Renal cortex interstitium (tissue), 15 donors: ENCODE measurements at places on chromosomes 7 and 10.

GRCh38 chr7:150791304-150791703 is 8.9 kb downstream of the TMEM176B start:
- DNase-seq, result no peak

- DNase-seq, result no peak
These were observed 10.8 kb downstream of the SRPK2 start for GRCh38 chr7:105377903-105378302.

- DNase-seq, result no peak
These were observed 332.7 kb upstream of the PFKP start for GRCh38 chr10:2734603-2735002.

- peak; percentile 17 for DNase-seq
These were observed 386.8 kb upstream of the POT1 start for GRCh38 chr7:125316466-125316865.

DNA sequence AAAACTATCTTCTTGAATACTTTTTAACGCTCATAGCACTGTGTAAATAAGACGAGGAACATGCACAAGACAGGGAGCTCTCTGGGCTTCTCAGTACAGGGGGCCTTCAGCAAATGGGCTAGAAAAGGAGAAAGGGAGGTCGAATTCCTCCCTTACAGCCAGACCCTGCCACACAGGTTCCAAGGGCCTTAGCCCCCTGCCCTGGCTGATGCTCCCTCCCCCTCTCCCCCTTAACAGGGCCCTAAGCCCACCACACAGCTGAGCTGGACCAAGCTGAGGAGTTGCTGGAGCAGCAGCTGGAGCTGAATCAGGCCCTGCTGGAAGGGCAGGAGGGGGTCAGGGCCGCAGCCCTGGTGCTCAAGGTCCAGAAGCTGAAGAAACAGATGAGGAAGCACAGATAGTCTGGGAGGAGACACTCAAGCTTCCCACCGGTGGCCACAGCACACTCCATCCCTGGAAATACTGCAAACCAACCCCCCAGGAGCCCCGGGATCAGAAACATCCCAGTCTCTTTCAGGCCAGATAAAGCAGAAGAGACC is 153.9 kb downstream of the SNX13 start:
- DNase-seq, result no peak

DNA sequence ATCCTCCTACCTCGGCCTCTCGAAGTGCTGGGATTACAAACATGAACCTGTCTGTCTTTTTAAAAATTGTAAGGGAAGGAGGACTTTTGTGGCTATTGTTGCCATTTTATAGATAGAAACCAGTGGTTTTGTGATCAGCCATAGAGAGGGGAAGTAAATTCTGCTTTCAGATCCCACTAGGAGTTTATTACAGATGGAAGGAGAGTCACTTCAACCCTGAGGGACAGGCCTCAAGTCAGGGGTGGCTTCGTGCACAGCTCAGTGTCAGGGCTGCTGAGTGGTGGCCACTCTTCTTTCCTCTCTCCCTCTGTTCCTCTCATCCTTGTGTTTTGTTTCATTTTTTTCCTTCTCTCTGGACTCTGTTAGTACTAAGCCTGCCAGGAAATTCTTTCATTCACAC is 60.8 kb downstream of the OGDH start:
- DNase-seq, result no peak

- DNase-seq, result no peak
These were observed 24.4 kb upstream of the C10orf67 start for GRCh38 chr10:23368816-23369640.

DNA sequence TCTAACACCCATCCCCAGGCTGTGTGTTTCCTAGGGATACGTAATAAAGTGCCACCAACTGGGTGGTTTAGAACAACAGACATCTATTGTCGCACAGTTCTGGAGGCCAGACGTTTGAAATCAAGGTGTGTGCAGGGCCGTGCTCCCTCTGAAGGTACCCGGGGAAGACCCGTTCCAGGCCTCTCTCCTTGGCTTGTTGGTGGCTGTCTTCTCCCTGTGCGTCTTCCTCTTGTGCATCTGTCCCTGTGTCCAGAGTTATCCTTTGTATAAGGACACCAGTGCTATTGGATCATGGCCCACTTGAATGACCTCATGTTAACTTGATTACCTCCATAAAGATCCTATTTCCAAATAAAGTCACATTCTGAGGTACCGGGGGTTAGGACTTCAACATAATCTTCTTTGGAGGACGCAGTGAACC is 15.6 kb downstream of the GRK5 start:
- no peak for DNase-seq

DNA sequence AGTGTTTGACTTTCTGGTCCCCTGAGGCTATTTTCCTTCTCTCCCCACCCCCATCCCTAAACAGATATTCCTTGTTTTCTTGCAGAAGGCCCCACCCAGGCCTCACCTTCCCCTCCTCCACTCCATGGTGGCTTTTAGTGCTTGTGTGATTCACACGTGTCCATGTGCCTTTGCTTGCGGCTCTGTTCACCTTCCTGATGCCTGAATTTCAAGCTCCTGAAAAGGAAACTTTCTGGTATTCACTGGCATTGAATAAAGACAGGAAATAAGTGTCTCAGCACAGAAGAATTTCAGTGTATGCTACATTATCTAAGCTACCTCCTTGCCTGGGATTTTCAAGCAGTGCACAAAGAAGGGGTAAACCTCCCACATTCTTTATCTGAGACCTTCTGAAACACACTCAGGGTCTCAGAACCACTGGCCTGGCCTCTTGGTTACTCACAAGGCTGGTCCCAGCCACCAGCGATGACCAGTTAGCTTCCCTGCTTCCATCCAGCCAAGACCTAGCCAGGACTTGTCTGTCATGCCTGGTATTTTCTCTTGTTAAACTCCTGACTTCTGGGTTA is 17.2 kb upstream of the UBE2H start:
- DNase-seq, result no peak

- DNase-seq, result no peak
These were observed 573 bp downstream of the TFR2 start for GRCh38 chr7:100640517-100641440.

GRCh38 chr7:145065473-145065872 is 229.6 kb upstream of the TPK1 start:
- no peak for DNase-seq

DNA sequence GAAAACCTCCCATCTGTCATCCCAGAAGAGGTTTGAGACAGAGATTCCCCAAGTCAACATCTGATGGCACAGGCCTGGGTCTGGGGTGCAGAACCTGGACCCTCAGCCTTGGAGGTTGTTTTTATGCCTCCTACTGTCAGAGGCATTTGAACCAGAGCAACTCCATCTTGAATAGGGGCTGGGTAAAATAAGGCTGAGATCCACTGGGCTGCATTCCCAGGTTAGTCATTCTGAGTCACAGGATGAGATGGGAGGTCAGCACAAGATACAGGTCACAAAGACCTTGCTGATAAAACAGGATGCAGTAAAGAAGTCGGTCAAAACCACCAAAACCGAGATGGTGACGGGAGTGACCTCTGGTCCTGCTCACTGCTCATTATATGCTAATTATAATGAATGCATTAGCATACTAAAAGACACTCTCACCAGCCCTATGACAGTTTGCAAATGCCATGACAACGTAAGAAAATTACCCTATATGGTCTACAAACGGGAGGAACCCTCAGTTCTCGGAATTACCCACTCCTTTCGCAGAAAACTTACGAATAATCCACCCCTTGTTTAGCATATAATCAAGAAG is 92.0 kb downstream of the ITGA8 start:
- DNase-seq, result no peak

- no peak for DNase-seq
These were observed 5.5 kb upstream of the OPN4 start for GRCh38 chr10:86648704-86649427.

DNA sequence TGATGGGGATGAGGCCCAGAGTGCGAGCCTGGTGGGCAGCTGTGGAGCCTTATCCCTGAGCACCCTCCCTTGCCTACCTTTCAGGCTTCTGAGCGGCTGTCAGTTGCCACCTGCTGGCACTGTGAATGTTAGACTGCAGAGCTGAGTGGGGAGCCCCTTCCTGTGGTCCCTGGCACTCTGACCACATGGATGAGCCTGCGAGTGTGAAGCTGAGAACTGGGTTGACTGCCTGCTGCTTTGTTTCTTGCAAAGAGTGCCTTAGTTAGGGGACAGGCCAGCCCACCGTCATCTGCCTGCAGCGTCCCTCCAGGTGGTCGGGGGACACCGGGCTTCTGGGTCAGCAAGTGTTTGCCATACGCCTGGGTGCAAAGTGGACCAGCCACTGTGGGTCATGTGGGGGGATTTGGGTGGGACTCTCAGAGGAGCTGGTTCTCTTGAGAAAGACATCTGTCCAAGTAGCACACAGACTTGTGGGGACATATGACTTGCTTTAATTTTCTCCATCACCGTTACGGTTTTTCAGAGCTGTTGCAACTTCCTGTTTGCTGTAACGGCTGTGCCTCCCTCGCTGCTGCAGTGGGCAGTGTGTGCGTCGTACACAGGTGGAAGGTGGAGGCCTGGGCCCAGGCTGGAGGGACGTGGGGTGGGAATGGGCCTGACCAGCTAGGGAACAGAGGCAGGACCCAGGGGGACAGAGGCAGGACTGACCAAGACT is 13.7 kb downstream of the INPP5A start:
- DNase-seq, result no peak

DNA sequence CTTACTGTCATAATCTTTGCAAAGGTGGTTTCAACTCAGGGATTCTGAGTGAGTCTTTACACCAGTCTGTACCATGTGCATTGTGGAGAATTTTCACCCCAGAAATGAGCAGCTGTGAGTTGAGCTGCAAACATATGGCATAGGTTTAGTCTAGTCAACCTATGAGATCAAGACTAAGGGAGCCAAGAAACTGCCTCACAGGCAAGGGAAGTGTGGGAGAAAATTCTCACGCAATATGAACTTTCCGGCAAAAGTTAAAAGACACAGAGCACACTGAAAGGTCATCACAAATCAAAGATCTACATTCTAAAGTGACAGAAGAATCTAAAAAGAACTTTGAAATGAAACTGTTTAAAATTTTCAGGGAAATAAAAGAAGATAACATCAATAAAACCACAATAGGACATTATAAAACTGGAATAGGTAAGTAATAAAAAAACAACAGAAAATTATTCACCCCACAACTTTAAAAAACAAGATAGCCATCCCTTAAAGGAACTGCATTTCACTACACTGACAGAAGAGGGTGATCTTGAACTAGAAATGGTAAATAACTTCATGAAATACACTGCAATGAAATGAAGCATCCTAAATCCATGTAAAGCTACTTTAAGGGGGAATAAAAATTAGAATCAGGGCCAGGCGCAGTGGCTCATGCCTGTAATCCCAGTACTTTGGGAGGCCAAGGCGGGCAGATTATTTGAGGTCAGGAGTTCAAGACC is 63.5 kb downstream of the LGI1 start:
- DNase-seq, result no peak

GRCh38 chr7:73429215-73429614 is 4.4 kb upstream of the FZD9 start:
- DNase-seq, result no peak

DNA sequence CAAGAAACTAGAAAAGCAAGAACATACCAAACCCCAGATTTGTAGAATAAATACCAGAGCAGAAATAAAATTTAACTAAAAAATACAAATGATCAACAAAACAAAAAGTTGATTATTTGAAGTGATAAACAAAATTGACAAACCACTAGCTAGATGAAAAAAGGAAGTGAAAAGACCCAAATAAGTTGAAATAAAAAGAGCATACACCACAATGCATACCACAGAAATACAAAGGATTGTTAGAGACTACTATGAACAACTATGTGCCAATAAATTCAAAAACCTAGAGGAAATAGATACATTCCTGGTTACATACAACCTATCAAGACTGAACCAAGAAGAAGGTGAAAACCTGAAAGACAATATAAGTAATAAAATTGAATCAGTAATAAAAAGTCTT is 333.4 kb downstream of the SH2D4B start:
- DNase-seq, result no peak

DNA sequence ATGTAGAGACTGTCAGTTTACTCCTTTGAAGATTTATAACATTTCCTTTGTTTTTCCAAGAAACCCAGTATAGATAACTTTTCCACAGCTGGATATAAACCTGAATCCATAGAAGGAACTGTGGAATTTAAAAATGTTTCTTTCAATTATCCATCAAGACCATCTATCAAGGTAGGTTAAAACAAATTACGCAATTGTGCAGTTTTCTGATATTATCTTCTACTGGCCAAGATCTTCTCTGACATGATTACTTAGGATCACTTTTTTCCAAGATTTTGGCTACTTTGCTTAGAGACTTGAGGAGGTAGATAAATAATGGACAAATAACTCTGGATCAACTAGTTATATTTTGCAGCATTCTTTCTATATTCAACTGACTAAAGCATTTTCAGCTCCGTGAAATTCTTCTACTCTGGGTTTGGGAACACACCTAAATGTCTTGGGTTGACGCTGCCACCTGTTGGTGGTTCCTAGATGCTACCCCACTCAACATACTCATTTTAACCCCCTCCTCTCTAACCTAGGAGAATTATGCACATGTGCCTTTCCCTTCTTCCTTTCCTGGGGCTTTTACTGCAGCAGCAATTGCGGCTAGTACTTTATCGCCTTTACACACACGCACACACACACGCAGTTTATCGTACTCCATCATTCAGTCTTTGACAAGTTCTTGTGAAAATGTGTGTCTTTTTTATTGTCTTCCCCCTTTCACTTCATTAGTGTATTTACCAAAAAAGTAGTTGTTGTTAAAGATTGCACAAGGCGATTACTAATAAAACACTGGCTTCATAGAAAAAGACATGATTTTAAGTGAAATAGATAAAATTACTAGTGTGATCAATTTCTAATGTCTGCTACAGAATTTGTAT is 32.7 kb downstream of the ABCB5 start:
- DNase-seq, result peak; percentile 19

GRCh38 chr10:121062115-121062514 is 211.0 kb downstream of the WDR11 start:
- no peak for DNase-seq

- DNase-seq, result no peak
These were observed 51.3 kb upstream of the TAC1 start for GRCh38 chr7:97680622-97681021.

- DNase-seq, result no peak
These were observed 35.9 kb downstream of the APBB1IP start for GRCh38 chr10:26474026-26474425.

DNA sequence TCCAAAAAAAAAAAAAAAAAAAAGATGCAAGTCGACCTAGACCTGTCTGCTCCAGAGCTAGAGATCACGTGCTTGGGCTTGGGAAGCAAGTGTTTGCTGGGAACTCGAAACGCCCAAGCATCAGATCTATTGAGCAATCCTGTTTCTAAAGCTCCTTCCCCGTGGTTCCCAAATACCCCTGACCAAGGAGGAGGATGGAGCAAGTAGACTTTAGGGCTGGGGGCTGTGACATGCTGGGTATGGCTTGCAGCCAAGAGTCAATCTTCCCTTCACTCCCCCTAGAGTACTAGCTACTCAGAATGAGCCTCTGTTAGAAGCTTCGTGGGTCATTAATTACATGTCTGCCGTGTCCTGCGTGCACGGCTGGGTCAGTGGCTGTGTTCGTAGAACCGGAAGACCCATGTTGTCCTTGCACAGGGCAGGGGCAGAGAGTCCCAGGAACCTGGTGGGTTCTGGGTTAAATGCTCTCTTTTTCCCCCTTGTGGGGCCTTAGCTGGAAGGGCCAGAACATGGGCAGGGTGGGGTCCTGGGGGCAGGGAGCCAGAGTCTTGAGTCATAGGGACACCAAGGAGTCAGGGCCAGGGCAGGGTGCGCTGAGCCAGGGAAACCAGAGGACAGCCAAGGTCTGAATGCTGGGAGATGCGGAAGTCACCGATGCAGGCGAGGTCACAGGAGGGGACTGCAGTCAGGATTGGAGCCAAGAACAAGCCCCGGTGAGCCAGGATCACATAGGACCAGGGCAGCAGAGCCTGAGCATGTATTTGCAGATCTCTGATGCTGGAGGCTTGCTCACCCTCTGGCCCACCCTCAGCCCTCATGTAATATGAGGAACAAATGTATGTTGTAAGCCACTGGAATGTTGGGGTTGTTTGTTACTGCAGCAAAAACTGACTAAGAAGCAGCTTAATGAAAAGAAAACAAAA is 34.6 kb upstream of the TPST1 start:
- DNase-seq, result no peak
